ENCODE measurements at places on chromosomes 1 and 21.

DNA sequence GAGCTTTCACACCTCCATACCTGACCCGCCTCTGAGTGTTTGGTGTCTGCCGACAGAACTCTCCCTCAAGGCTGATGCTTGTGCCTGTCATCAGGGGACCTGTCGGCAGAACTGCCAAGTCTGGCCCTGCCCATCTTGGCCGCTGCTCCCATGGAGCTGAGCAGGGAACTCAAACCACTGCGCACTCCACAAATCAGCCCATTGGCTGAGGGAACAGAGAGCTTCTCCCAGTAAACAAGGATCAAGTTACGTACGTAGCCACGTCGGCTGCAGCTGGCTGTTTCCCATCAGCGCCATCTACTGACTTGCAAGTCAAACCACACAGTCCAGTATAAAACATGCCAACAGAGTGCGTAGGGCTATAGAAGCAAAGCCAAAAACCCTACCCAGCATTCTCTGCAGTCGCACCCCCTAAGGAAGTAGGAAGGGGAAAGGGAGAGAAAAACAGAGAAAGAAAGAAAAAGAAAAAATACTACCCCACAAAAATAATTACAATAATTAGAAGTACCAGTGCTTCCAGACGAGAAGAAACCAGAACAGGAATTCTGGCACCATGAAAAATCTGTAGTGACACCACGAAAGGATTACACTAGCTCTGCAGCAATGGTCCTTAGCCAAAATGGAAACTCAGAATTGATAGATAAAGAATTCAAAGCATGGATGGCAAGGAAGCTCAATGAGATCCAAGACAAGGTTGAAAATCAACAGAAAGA, 13.1 kb downstream of the KRTAP13-1 start:
- DNase-seq = no peak

DNA sequence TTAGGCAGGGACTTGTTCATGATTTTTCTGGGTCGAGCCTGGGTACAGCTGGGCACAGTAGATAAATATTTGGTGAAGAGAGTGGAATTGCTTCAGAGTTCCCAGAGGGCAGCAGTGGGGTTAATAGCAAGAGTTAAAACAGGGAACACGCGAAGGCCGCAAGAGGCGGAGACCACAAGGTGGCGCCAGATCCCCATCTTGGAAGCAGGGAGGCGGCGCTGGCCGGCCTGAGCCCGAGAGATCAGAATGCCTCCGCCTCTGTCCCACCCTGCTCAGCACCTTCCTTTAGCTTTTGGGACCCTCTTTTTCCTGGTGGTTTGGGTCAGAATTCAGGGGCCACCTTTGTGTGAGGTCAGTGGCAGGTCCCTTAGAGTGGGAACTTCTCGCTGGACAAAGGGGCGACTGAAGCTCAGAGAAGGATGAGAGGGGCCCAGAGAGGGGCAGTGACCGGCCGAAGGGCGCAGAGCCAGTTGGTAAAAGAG, 6.5 kb upstream of the PADI2 start:
- DNase-seq = peak; percentile 86

DNA sequence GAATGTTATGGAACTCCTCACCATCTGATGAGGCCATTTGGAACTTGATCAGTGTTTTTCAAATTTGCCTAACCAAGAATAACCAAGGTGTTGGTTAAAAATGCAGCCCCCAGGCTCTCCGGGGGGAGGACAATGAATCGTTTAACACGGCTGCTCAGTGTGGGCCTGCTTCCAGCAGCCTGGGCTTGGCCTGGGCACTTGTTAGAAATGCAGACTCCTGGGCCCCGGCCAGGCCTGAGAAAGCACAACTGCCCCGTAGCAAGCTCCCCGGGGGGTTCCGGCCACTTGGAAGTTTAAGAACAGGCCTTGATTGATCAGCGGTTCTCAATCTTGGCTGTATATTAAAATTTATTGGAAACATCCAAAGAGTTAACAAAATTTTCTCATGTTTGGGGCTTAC, 22.8 kb upstream of the C2CD2 start:
- no peak for DNase-seq

GRCh38 chr21:29639366-29640079, 300.3 kb downstream of the GRIK1 start:
- no peak for DNase-seq

GRCh38 chr1:95742591-95743089, 508.6 kb downstream of the RWDD3 start:
- no peak for DNase-seq

DNA sequence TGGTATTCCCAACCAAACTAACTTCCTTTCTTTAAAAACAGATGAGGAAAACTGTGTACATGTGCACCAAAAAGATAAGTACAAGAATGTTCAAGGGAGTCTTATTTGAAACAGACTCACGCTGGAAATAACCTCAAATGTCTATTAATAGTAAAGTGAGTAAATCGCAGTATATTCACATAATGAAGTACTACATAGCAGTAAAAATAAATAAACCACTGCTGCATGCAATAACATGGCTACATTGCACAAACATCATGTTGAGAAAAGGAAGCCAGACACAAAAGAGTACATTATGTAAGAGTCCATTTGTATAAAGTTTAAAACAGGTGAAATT, 5.2 kb upstream of the DENND2D start:
- no peak for DNase-seq

Measured in mucosa of gallbladder (tissue), 1 donor.